ENCODE measurements at places on chromosomes 5 and 9.
A peak's percentile ranks its signal among the peaks of the same experiment; 100 is the strongest.

DNA sequence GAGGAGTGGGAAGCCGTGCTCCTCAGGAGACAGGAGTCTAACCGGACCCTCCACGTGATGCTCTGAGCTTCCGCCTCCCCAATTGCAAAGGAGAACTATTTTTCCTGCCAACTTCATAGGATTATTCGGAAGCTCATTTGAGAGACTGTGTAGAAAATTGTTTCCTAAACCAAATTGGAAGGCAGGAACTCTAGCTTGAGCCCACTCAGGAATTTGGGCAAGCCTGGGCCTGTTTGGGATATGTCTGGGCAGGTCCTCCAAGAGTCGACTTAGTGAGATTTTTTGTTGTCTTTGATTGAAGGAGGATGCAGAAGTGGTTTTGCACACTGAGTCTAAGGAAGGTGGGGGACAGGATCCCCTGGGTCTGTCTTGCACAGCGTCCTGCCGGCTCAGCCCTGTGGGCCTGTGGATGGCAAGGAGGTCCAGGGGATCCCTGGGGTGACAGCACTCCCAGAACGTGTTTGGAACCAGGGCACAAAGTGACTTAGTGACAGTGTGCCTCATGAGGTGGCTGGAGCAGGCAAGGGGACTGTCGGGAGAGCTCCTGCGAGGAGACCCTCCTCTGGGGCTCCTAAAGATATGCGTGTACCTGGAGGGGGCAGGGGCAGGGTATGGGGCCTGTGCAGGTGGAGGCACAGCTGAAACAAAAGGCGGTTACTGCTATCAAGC lies 283.3 kb downstream of the NSG2 start:
- DNase-seq: no peak

DNA sequence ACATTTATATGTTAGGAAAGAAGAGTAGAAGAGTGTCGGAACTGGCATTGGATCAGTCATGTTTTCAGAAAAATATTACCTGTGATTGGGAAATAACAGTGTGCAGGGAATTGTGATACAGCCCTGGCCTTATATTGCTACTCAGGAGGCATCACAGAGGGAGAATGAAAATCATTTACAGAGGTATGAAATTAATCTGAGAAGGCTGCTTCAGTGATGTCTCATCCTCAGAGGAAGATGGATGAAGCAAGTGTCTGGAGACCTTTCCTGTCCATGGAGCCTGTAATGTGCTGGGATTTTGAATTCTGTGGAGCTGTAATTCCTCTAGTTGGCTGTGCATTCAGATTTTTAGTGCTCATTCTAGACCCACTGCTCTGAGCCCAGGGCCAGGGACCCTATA lies 3.8 kb downstream of the ACTBL2 start:
- DNase-seq: no peak

DNA sequence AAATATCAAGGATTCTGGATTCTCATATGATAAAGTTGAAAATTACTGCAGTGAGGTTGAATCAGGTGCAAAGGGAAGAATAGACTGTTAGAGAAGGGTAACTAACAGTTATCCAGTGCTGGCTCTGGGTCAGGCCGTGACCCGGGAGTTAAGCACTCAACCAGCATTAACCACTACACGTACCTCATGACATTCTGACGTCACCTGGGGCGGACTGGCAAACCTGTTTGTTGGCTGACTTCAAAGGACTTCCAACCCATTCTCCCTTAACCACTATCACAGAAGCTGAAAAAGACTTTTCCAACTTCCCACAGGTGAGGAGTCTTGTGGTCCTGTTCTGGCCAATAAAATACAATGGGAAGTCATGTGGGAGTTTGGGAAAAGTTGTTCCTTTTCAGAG lies 268.9 kb downstream of the ENC1 start:
- no peak for DNase-seq

DNA sequence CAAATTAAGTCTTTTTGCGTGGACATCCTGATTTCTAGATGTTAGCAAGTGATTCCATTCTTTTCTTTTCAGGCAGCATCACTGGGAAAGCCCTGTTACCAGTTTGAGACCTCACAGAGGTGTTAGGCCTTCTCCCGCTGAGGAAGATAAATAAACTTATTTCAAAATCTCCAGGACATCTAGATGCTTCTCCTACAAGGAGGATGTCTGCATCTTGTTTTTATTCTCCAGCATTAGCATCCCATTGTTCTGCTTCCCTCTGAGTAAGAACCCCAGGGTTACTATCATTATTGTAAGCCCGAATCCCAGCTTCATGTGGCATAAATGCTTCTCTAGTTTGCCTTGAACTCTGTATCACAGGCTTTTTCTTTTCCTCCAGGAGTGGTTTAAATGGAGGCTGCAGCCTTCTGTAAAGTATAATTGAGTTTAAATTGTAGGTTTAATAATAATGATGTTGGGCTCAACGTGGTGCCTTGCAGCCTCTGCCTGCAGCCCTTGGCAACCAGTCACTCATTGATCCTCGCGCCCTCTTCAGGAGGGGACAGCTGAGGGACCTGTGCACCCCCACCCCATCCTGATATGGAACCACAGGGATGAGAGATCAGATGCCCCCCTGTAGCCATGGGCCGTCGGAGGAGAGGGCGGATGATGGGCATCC lies 114.9 kb downstream of the PDZD2 start:
- no peak for DNase-seq

GRCh38 chr5:148147415-148147814 lies 20.9 kb upstream of the SPINK14 start:
- no peak for DNase-seq

GRCh38 chr5:111952555-111952954 lies 195.6 kb upstream of the NREP start:
- no peak for DNase-seq

GRCh38 chr9:13478160-13478559 lies 198.7 kb upstream of the MPDZ start:
- DNase-seq: no peak

- DNase-seq: no peak
Observed at GRCh38 chr5:124584991-124585715, 161.3 kb downstream of the ZNF608 start.

DNA sequence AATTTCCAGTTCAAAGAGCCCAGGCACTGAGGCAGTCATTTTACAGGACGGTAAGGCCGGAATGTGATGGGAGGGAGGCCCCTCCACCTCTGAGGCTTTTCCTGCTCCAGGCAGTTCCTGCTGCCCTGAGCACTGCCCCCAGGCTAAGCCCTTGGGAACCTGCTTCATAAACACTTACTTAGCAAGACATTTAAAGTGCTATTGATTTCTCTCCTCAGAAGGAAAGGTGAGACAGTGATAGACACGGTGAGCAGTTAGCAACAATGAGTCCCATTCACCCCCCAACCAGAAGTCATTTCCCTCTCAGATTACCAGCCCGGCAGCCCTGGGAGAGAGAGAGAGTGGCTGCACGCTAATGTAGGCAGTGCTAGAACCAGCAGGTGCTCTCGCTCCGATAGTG lies 462.5 kb downstream of the SPOCK1 start:
- no peak for DNase-seq

DNA sequence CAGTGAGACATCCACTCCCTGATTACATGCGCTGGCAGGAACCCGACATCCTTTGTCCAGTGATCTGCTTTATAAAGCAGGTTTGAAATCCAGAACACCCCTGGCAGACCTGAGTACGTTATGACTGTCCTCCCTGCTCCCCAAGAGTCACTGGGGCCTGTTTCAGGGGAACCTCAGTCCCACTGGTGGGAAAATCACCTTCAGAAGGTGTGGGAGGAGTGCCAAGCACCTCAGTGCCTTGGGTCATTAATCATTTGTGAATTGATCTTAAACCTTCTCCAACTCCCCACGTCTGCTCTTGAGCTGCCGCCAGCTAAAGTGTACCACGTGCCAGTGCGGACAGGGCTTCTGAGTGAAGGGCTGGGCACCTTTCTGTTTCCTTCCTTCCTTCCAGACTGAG lies 16.2 kb downstream of the SLC6A3 start:
- DNase-seq: no peak

DNA sequence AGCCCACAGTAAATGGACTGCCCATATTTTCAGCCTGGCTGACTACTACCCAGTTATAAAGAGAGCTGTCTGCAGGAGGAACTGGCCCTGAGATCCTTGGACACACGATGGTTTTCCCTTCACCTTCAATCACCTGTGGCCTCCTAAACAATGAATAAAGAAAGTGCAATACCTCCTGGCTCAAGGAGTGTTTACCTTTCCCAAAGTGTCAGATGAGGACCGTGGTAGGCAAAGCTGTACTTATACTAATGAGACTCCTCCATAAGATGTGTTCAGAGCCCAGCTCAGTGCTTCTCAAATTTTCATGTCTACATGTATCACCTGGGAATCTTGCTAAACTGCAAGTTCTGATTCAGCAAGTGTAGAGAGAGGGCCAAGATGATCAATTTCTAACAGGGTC lies 284.5 kb upstream of the VLDLR start:
- no peak for DNase-seq

GRCh38 chr9:113876151-113876992 lies at the start of gene ZNF618:
Gene ZNF618, plus strand, starts transcription at chr9:113876309. Its CDS starts 72 bp downstream, at chr9:113876381.
- DNase-seq: peak; percentile 74

- no peak for DNase-seq
Observed at GRCh38 chr9:87405677-87406542, 91.8 kb upstream of the DAPK1 start.

DNA sequence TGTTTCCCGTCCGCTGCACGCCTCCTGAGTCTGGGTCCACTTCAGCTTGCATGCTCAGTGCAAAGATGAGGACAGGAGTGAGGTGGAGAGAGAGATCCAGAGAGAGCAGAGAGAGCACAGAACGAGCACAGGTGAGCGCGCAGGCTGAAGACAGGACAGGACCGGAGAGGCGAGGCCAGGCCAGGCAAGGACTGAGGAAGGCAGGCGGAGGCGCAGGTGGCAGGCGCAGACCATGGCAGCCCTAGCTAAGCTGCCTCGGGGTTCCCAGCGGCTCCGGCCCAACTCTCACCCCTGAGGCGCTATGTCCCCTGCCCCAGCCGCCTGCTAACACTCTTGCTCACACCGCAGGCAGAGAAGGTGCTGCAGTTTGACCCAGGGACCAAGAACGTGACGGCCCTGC lies 9.7 kb downstream of the GRIN1 start:
- DNase-seq: no peak

- DNase-seq: no peak
Observed at GRCh38 chr9:132986640-132987620, 8.4 kb downstream of the GFI1B start.

DNA sequence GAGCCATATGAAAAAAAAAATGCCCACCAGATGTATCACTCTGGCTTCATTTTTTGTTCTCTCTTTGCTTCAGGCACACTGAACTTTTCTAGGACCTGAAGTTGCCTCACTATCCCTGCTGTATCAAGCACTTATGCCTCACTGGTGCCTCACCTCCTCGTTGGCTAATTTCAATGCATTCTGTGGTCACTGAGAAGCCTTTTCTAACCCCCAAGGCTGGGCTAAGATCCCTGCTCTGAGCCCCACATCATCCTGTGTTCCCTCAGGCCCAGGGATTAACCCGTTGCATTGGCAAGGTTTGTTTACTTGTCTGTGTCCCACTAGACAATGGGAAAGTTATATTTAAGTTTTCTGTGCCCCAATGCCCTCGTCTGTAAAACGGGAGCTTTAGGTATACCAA lies 362.7 kb downstream of the OSTF1 start:
- no peak for DNase-seq

DNA sequence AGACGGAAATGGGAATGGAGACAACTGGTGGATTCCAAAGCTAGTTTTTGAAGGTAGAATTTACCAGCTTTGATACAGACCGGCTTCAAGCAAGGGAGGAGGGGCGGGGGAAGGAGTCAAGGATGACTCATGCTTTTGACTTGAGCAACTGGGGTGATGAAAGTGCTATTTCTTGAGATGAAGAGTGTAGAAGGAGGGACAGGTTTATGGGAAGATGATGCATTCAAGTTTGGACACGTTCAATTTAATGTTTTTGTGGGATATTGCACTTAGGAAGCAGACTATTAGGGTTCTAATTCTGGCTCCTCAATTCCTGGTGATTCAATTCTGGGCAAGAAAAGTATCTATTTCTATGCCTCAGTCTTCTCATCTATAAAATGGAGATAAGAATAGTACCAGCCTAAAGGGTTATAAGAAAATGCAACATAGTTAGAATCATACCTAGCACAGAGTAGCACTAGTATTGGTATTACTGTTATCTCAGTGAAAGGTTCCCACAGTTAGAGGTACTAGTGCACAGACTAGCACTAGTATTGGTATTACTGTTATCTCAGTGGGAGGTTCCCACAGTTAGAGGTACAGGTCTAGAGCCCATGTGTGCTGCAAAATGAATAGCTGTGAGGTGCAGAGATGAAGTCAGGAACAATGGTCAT lies 4.6 kb downstream of the NIPAL4 start:
- peak; percentile 60 for DNase-seq

DNA sequence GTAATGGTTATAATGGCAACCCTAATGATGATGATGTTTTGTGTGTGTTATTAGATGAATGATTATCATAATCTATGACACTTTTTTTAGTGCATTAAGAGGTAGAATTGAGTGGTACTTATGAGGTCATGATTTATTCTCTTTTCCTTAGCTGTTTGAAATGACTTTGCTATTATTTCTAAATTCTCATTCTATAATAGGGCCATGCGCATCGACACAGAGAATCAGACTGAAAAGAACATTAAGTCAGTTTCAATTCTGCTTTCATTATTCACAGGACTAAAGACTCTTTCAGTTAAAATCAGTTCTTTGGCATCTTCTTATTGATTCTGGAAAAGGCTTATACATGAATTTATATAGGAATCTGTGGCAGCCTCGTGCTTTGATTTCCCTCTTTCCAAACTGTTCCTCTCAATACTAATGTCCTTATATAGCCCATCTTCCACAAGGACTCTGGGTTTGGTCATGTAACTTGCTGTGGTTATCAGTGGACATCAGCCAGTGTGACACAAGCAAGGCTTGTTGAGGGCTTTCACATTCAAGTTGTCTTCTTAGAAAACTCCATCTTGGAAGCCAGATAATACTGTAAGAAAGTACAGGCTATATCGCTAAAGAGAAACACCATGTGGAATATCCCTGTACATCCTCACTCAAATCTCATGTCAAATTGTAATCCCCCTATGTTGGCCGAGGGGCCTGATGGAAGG lies 140.3 kb upstream of the CHD1 start:
- peak; percentile 26 for DNase-seq

GRCh38 chr5:6914347-6914746 lies 201.1 kb downstream of the TENT4A start:
- no peak for DNase-seq

- no peak for DNase-seq
Observed at GRCh38 chr9:125815568-125815967, 68.4 kb downstream of the PBX3 start.

DNA sequence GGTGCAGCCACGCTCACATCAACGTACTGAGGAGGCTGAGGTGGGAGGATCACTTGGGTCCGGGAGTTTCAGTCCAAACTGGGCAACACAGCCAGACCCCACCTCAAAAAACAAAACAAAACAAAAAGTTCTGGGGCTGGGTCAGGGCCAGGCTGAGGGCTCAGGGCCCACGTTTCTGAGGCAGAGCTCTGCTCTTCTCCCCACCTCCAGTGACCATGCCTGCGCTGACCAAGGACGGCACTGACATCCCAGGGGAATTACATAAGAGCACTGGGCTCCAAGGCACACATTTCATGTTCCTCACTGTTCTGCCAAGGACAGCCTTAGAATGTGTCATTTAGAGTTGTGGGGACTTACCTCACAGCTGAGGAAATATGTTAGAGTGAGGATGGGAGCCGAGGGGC lies 40.4 kb upstream of the TESK1 start:
- DNase-seq: no peak
